NCI-H345 (cell line): ENCODE measurements at places on chromosomes 6 and 20.

- no peak for DNase-seq
Observed at GRCh38 chr6:148713921-148714320, 32.9 kb upstream of the UST start.

DNA sequence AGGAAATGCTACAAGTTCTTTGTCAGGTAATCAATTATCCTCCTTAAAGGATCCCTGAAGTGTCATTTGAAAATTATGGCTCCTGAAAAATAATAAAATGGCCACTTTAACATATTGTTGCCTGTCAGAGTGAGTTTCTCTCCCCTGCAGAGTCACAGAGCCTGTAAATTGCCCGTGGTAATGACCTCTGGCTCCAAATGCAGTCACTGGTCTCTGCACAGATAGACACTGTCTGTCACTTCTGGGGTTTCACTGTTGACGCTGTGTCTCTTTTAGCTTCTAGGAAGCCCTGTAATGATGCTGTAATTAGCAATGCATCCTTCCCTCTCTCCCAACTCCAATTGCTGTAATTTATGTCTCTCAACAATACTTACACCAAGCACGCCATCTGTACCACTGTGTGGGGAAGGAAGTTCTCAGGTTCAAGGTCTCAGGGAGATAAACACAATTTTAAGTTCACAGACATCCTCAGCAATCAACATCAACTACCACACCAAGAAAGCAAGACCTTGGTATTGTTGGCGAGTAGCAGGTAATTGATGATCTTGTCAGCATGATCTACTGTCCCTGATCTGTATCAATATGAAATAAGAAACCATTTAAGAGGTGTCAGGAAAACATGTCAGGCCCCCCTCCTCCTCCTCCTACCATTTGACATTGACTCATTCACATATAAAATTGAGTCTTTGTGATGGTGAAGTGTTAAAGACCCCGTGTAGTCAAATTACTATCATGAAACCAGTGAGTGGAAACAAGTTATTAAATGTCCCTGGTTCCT, 91.2 kb upstream of the SULF2 start:
- no peak for DNase-seq

DNA sequence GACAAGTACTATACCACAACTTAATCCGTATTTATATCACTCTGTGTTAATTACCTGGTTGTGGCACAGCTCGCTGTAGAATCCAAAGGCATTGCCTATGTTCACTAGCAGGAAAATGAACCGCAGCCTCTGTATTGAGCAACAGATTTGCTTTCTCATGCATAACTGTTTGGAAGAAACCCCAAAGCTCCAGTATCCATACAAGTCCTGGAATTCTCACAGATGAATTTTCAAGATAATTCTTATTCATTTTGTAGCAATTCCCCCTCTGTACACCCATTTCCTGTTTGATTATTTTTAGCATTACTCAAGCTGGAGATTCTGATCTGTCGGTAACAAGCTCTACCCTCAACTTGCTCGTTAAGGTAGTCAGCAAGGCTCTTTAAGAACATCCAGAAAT, 63.5 kb downstream of the STMND1 start:
- DNase-seq: no peak

- DNase-seq: no peak
Observed at GRCh38 chr6:10332111-10332510, 82.8 kb downstream of the TFAP2A start.
